Aorta (tissue), 5 donors: ENCODE measurements at places on chromosomes 16 and 17.

- H3K4me1 ChIP-seq, result no peaks in the 10 kb centered on the region
- H3K36me3 ChIP-seq, result no peaks in the 10 kb centered on the region
- no peaks in the 10 kb centered on the region for H3K27me3 ChIP-seq
- DNase-seq, result no peak
Measured at GRCh38 chr16:7755347-7755882, 422.8 kb downstream of the RBFOX1 start.

GRCh38 chr17:39676198-39676819, 8.1 kb downstream of the PNMT start:
- H3K4me3 ChIP-seq, result no peak overlapping the region
- H3K4me1 ChIP-seq, result no peaks in the 10 kb centered on the region
- no peaks in the 10 kb centered on the region for H3K27me3 ChIP-seq
- no peaks in the 10 kb centered on the region for H3K36me3 ChIP-seq

GRCh38 chr17:35943537-35943936, at the start of gene LYZL6:
Gene LYZL6, minus strand, starts transcription at chr17:35943713. Its CDS starts 4,357 bp downstream, at chr17:35939356.
- H3K36me3 ChIP-seq, result no peaks in the 10 kb centered on the region
- H3K4me3 ChIP-seq, result no peak within 1 kb of the TSS
- DNase-seq, result no peak
- H3K27me3 ChIP-seq, result no peaks in the 10 kb centered on the region

GRCh38 chr17:81365148-81365600, 30.1 kb upstream of the BAHCC1 start:
- DNase-seq, result peak; percentile 84
- H3K4me3 ChIP-seq, result no peak overlapping the region
- no peaks in the 10 kb centered on the region for H3K36me3 ChIP-seq
- H3K4me1 ChIP-seq, result no peaks in the 10 kb centered on the region
- H3K27me3 ChIP-seq, result no peaks in the 10 kb centered on the region
- H3K27ac ChIP-seq, result peak overlapping the region; percentile 35

DNA sequence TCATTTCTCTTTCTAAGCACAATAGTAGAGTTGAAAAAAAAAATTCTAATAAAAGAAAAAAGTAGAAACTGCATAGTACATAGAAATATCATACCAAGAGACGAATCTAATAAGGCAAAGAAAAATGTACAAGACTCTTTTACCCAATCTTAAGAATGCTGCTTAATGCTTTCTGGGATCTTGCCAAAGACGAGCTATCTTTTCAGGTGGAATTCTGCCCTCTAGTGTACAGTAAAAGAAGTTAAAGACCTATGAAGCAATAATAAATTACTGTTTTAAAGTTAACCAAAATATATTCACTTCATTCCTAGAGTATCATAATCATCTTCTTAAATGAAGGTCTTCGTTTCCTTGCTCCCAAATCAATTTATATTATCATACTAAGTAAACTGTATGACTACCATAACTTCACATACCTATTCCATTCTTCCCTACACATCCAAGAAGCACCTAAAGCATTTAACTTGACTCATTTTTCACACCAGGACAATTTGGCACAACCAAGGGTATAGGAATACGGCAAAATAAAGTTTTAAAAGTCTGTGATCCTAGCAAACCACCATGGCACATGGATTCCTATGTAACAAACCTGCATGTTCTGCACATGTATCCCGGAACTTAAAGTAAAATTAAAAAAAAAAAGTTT, 47.7 kb downstream of the CFDP1 start:
- H3K27ac ChIP-seq, result no peak overlapping the region
- no peaks in the 10 kb centered on the region for H3K36me3 ChIP-seq
- DNase-seq, result no peak
- H3K27me3 ChIP-seq, result no peaks in the 10 kb centered on the region
- peaks cover 20% of the 10 kb centered on the region for H3K4me1 ChIP-seq

DNA sequence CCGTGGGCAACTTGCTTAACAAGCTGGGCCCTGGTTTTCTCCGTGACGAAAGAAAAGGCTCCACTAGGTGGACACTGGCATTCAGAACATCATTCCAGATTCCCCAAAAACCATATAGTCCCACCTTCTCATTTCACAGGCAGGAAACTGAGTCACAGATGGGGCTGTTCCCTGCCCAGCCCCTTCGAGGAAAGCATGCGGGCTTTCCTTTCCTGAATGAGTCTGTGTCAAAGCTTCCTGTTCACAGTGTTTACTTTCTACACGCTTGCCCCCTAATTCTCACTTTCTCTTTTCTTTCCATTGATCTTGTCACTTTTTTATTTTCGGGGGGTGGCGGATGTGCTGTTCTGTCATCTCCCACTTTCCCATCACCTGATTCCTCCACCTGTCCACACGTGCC, 10.3 kb upstream of the LGALS9 start:
- H3K27ac ChIP-seq, result no peak overlapping the region
- H3K4me3 ChIP-seq, result no peak overlapping the region
- DNase-seq, result no peak
- H3K36me3 ChIP-seq, result peaks cover 5% of the 10 kb centered on the region
